ENCODE measurements at places on chromosomes 2 and 18.

GRCh38 chr18:76914314-76914713 is 92.0 kb downstream of the ZNF236 start:
- H3K27me3 ChIP-seq: no peaks in the 10 kb centered on the region
- no peak for DNase-seq
- peaks cover 80% of the 10 kb centered on the region for H3K36me3 ChIP-seq

DNA sequence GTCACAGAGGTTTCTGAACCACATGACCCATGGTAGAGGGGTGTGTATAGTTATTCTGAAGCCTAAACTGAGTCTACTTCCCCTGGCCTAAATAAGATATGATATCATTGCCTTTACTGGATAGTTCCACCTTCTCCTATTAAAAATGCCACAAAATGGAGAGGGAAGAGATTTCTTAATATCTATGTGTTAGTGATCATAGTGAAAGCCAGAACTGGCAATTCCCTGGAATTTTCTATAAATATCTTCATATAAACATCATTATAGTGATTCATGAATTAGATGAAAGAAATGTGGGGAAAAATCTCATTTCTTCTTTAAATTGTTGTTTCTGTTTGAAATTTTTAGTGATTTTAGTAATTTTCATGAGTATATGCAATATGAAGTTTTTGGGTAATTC is 45.8 kb downstream of the TSHZ1 start:
- no peak overlapping the region for H3K27ac ChIP-seq
- H3K4me1 ChIP-seq: no peaks in the 10 kb centered on the region
- no peak overlapping the region for H3K4me3 ChIP-seq
- no peaks in the 10 kb centered on the region for H3K36me3 ChIP-seq
- no peaks in the 10 kb centered on the region for H3K27me3 ChIP-seq

DNA sequence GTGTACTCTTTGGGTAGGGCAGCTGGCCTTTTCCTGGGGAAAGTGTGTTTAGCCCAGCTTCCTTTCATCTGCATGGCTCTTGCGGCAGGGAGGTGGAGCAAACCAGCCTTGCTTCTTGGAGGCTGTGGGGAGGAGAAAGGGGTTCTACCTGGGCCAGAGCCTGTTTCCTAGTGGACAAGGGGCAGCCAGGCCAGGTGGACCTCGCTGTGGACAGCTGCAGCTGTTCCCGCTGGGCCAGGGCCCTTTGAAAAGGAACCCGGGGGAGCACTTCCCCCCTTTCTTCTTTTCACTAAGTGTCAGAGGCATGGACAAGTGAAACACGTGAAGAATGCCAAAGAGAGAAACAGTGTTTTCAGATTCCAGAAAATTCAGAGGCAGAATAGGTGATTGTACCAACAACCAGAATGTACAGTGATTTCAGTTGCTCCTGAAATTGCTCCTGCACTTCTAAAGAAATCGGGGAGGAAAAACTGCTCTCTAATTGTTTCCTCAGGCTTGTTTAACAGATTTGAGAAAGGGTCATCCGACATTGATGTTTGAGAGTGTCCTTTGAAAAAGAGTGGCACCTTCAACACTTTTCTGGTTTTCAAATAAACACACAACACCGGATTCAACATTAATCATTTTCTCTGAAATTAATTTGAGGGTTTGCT is 3.9 kb downstream of the GLI2 start:
- H3K4me3 ChIP-seq: no peak overlapping the region
- no peaks in the 10 kb centered on the region for H3K4me1 ChIP-seq
- H3K27ac ChIP-seq: no peak overlapping the region
- no peaks in the 10 kb centered on the region for H3K36me3 ChIP-seq
- DNase-seq: no peak

DNA sequence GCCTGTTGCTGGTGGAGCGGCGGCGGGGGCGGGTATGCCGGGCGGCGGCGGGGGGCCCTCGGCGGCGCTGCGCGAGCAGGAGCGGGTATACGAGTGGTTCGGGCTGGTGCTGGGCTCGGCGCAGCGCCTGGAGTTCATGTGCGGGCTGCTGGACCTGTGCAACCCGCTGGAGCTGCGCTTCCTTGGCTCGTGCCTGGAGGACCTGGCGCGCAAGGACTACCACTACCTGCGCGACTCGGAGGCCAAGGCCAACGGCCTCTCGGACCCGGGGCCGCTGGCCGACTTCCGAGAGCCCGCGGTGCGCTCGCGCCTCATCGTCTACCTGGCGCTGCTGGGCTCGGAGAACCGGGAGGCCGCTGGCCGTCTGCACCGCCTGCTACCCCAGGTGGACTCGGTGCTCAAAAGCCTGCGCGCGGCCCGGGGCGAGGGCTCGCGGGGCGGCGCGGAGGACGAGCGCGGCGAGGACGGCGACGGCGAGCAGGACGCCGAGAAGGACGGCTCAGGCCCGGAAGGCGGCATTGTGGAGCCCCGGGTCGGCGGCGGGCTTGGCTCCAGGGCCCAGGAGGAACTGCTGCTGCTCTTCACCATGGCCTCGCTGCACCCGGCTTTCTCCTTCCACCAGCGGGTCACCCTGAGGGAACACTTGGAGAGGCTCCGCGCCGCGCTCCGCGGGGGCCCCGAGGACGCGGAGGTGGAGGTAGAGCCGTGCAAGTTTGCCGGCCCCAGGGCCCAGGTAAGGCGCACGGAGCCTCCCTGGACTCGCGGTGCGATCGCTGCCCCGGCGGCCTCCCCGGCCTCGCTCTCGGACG is 1.0 kb downstream of the ZCCHC2 start:
- H3K27ac ChIP-seq: peak overlapping the region; percentile 87
- peak overlapping the region; percentile 68 for H3K4me3 ChIP-seq
- DNase-seq: peak; percentile 60
- H3K4me1 ChIP-seq: peaks cover 13% of the 10 kb centered on the region
- no peaks in the 10 kb centered on the region for H3K27me3 ChIP-seq

- DNase-seq: no peak
- no peak overlapping the region for H3K27ac ChIP-seq
- no peak overlapping the region for H3K4me3 ChIP-seq
- no peaks in the 10 kb centered on the region for H3K27me3 ChIP-seq
- peaks cover 14% of the 10 kb centered on the region for H3K4me1 ChIP-seq
These were observed 20.6 kb downstream of the ATOH8 start for GRCh38 chr2:85774126-85774978.

DNA sequence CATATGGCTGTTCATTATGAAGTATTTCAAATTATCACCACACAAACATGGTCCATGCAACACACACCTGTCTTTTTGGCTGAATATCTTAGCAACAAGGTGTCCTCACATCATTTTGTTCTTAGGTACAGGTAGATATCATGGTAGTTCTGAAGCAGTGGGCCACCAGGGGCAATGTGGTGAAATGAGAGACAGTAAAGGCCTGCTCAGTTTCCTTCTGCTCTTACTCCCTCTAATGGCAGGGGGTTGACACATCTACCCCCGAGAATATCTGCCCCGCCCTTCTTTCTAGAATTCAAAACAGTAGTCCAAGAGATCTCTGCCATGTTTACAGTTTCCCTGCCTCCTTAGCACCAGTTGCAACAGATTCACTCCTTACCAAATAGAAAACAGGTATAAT is 147.0 kb upstream of the KLHL14 start:
- DNase-seq: no peak
- H3K4me3 ChIP-seq: no peak overlapping the region
- H3K36me3 ChIP-seq: no peaks in the 10 kb centered on the region
- peaks cover 20% of the 10 kb centered on the region for H3K4me1 ChIP-seq
- peaks cover 4% of the 10 kb centered on the region for H3K27me3 ChIP-seq
- H3K27ac ChIP-seq: no peak overlapping the region

- H3K4me1 ChIP-seq: peaks cover 5% of the 10 kb centered on the region
- H3K27ac ChIP-seq: no peak overlapping the region
- H3K4me3 ChIP-seq: no peak overlapping the region
- no peaks in the 10 kb centered on the region for H3K36me3 ChIP-seq
- DNase-seq: no peak
These were observed 2.6 kb upstream of the PPM1B start for GRCh38 chr2:44166096-44166495.

GRCh38 chr18:65411061-65411460 is 339.8 kb upstream of the CDH7 start:
- H3K27me3 ChIP-seq: peaks cover 4% of the 10 kb centered on the region
- no peak overlapping the region for H3K4me3 ChIP-seq
- no peaks in the 10 kb centered on the region for H3K36me3 ChIP-seq
- H3K4me1 ChIP-seq: no peaks in the 10 kb centered on the region
- no peak overlapping the region for H3K27ac ChIP-seq

- no peak overlapping the region for H3K4me3 ChIP-seq
- H3K4me1 ChIP-seq: peaks cover 44% of the 10 kb centered on the region
- peak overlapping the region; percentile 88 for H3K27ac ChIP-seq
- no peaks in the 10 kb centered on the region for H3K36me3 ChIP-seq
- peak; percentile 89 for DNase-seq
These were observed 18.9 kb upstream of the DPP4 start for GRCh38 chr2:162092658-162093556.
